ENCODE measurements at places on chromosomes 5 and 9.
A peak's percentile ranks its signal among the peaks of the same experiment; 100 is the strongest.

DNA sequence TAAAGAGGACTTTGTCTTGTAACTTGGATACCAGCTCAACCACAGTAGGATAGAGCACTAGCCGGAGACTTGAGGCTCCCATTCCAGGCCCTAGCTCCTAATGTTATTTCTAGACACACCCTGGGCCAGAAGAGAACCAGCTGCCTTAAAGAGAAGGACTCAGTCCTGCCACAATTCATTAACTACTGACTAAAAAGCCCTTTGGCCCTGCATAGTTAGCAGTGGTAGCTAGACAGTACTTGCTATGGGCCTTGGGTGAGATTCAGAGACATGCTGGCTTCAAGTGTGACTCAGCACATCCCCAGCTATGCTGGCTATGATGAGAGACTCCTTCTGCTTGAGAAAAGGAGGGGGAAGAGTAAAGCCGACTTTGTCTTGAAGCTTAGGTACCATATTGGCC, 47.3 kb downstream of the TMEM167A start:
- peak; percentile 68 for DNase-seq

DNA sequence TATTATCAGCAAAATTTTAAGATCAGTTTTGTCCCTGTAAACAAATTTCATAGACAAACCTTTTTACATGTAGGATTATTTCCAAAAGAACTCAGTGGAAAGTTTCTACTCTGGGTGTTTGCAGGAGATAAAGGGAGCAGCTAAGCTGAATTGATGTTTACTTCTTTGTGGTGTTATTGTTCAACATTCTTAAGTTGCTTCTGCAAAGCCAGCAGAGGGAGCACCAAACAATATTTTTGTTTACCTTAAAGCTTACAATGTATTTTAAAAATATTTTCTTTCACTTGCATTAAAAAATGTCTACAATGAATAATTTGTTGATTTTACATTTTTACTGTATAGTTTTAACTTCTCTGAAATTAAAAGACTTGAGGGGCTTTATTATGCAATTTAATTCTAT, 135.4 kb downstream of the ATG10 start:
- DNase-seq = no peak

DNA sequence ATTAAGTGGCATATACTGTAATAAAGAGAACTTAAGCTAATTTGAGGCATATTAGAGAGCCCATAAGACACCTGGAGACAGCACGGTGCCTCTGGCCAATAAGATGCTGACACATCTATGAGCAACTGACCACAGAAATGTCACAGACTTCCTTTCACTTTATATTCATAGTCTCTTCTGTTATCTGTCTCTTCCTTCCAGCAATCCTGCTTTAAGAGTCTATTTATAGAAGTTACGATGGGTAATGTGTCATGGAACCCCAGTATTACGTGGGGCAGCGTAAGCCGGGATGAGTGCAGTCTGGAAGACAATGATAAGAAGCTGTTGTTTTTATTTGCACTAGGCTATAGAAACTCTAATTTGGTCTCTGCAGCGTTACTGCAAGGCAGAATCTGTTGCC, 136.8 kb downstream of the CFAP90 start:
- no peak for DNase-seq

DNA sequence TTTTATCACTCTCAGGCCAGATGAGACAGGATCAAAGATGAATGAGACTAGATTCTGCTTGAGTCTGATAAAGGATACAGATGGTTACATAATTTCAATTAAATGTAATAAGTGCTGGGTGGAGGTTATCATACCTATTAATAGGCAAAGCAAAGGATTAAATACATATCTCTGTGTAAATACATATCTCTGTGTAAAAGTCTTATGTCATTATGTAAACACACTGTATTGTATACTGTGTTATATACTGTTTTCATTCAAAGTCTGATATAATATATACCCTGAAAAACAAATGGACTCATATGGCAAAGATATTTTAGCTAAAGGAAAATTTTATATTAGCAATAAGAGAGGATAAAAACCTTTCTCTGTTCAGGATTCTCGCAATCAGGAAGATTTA, 605.8 kb upstream of the PTGER4 start:
- no peak for DNase-seq

DNA sequence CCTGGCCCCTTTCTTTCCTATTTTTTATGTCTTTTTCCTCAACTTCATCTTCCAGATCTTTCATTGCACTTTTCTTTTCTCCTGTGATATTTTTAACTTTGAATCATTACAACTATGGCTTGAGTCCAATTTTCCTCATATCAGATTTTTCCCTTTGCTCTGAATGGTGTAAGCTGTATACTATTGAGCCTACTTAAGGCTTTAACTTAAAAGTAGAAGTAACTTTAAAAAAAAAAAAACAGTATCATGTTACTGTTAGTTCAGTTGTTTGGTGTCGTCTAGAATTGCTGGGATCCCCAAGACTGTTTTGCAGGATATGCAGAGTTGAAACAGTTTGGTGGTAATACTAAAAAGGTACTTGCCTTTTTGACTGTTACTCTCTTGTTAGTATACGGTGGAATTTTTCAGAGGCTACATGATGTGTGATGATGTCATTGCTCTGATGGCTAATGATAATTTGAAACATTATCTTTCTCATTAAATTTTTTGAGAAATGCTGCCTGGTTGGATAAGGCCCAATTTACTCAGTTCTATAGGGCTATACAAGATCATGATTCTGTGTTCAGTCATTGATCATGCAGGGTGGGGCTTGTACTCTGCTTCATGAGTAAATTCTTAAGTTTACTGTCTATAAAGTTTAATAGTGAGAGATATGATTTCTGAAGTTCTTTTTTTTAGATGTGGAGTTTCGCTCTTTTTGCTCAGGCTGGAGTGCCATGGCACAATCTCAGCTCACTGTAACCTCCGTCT, 8.8 kb downstream of the NAA35 start:
- DNase-seq = no peak

GRCh38 chr9:101572316-101572715, 22.5 kb downstream of the PPP3R2 start:
- no peak for DNase-seq

DNA sequence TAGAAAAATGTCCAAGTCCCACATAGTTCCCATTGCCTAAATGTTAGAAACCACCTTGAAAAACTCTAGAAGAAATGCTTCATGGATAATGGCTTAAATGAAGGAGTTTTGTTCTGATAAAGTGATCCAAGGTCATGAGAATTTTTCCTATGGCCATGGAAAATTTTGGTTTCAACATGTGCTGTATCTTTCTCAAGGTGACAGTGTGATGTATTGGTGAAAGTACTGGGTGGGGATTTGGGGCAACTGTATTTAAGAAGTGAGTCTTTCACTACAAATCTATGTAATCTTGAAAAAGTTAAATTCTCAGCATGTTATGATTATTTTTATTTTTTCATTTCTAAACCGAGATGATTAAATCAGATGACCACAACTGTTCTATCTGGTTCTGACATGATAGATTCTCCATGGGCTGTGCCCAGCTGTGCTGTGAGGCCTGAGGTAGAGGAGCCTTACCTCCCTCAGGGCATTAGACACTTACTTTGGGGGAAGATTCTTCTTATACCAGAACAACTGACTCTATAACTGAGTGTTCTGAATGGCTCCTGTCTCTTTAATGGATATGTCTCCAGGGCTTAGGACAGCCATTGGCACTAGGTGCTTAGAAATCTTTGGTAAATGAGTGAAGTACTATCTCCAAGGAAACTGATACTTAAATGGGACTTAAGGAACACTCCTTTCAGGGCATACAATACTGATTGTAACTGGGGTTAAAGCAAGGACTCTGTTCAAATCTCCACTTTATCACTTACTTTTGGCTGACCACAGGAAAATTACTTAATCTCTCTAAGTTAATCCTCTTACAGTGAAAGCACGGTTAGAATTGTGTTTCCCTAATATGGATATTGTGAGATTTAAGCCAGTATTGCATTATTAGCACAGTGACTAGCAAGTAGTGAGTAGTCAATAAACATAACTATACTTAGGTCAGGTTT, 397.4 kb upstream of the MEF2C start:
- no peak for DNase-seq

DNA sequence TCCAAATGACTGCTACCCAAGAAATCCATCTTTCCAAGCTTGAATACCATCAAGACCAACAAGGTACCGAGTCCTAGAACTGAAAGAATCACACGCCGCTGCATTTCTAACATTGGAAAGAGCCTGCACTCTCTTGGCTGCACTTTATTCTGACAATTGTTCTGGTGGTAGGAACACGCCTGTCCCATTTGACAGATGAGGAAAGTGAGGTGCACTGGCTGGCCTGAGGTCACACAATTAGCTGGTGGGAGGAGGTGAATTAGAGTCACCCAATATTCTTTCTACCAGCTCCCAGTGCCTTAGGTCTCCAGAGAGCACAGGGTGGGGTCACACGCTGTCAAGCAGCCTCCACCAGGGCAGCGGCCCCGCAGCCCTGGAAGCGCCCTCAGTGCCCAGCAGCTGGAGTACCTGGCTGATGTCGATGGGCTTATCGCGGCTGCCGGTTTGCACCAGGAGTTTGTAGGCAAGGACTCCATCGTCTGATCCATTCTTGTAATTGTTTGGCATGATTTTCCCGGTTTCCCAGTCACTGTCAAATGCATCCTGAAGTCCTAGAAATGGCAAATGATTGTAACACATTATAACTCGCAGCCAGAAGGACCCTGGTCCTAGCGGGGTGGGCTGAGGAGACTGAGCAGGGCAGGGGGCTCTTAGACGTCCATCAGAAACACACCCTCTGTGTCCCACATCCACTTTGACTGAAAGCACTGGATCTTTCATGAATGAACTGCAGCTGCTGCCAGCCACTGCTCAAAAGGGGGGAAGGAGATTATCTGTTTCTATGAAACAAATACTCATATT, 55.1 kb downstream of the PTCH1 start:
- no peak for DNase-seq

DNA sequence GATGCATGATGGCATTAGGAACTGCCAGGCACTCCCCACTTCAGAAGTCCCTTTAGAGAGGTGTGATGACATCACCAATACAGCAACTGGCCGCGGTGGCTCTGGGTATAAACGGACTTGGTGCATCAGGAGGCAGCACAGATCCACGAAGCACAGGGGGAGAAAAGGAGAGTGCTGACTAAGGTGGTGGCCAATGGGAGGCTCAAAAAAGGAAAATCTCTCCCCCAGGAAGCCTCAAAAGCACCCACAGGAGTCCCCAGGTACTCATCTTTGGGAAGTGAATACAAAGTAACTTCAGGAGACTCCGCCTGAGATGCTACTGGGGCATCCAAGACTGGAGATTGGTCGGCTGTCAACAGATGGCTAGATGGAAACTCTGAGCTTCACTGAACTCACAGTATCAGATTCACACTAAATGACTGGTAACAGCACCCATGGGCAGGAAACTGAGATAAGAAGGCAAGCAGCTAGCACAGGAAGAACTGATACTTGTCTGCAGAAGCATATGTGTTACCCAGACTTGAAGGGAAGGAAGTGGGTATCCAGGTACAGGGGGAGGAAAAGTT, 7.6 kb downstream of the TTC39B start:
- no peak for DNase-seq

DNA sequence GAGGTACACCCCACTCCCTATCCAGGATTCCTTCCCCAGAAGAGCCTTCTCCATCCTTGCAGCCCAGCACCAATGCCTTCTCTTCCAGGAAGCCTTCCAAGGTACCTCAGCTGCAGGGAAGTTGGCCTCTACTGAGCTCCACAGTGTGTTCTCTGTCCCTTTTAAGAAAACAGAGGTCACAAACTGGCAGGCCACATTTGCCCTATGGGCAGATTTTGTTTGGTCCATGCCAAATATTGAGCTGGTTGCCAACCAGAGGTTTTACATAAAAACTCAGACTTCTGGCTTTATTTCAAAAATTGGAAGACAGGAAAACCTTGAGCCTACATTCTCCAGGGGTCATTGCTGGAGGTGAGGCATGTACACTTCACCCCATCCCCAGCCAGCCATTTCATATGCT, 9.0 kb upstream of the NDST1 start:
- no peak for DNase-seq

DNA sequence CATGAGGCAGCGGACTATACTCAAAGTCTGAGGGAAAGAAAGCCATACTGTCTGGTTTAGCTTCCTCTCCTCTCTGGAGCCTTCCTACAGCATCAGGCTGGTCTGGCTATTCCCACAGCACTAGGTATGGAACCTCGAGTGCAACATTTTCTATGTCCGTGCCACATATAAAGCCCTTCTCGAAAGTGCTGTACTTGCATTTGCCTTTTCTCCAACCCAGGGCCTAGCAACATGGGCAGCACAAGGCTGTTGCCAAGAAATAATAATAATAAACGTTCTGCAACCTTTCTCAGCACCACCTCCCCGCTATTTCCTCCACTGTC, 804 bp downstream of the MED10 start:
- DNase-seq = no peak

- no peak for DNase-seq
These were observed 29.0 kb downstream of the DCTN4 start for GRCh38 chr5:150729859-150730258.

DNA sequence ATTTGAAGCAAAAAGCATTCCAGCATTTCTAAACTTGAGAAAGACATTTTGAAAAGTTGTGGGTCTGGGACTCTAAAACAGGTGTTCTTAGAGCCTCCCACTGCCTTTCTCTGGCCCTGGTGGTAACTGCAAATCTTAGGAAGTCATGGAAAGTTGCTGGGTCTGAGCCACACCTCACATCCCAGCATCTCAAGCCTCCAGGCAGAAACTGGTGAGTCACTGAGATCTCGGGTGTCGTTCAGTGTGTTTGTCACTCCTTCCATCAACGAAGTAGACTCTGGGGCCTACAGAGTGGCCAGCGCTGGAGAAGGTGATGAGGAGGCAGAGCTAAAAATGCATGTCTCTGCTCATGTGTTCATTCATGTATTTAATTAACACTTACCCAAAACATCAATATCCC, 59.6 kb upstream of the C5orf58 start:
- no peak for DNase-seq

DNA sequence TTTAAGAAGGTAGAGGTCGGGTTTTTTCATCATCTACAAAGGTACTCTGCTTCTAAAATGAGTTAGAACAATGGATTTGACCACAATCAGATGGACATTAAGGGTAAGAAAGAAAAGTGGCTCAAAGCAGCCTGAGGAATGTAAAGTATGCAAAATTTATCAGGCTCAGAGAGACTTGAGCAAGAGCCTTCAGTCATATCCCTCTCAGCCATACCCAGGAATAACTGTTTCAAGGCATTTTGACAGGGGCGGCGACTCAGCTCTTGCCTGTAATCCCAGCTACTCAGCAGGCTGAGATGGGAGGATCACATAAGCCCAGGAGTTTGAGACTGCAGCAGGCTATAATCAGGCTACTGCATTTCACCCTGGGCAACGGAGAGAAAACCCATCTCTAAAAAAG, 38.8 kb upstream of the ANXA2R start:
- DNase-seq = peak; percentile 82

GRCh38 chr5:53871775-53872174, 311.3 kb downstream of the NDUFS4 start:
- DNase-seq = no peak

GRCh38 chr5:159331093-159331973, 1.0 kb upstream of the IL12B start:
- no peak for DNase-seq

DNA sequence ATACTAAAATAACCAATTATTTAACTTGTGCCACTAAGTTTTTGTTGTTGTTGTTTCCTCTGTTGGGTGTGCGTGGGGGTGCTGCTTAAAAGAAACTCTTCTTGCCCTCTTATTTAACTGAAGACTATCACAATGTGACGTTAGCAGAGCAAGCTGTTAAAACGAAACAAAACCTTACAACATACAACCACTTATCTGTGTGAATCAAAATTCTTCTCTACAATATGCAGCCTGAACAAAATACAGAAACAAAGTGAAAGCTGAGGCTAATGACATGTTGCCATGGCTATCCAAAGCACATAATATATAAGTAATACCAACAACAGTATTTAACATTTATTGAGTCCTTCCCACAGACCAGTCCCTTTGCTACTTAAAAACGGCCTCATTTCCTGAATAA, 291.0 kb downstream of the FBXL17 start:
- no peak for DNase-seq

- no peak for DNase-seq
These were observed 129.9 kb upstream of the RPS23 start for GRCh38 chr5:82408033-82408432.
